CD14-positive monocyte (primary cell): ENCODE measurements at places on chromosomes 13 and 19.
A peak's percentile ranks its signal among the peaks of the same experiment; 100 is the strongest.

- DNase-seq: no peak
Measured at GRCh38 chr19:37074819-37075362, 3.3 kb upstream of the ZNF420 start.

DNA sequence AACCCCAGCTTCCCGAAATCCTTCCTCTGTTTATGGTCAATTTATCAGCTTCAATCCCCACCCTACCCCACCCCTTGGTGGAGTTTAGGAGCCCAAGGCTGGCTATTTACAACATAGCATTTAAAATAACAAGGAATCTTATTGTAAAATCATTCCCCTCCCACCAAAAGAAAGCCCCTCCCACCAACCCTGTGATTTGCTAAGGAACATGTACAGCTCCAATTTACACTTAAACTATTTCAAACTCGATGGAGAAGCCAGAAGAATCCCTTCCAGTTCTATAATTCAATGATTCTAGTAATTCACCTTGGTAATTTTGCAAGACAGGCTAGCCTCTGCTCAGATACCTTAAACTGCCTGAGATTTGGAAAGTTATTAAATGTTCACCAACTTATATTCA lies 3.0 kb downstream of the LATS2 start:
- DNase-seq: no peak

DNA sequence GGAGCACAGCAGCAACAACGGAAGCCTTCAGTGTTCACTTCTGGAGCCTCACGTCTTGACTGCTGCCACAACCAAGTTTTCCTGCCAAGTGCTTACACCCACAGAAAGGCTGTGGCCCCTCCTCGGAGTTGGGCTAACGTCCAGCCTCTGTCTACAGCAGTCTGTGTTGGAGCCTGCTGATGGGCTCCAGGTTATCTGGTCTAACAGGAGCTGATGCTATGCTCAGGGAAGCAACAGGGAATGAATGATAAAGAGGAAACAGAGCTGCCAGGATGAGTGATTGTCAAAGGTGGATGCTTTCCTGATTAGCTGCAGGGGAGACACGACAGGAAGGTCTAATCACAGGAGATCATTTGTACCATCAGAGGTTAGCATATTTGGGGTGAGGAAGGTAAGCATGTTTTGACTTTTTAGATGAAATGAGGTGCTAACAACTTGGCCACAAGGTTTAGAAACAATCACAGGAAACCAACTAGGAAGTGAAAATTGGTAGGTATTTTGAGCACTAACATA lies 53.8 kb upstream of the RCBTB2 start:
- DNase-seq: no peak

- DNase-seq: no peak
Measured at GRCh38 chr19:55069865-55070197, 5.8 kb upstream of the EPS8L1 start.

GRCh38 chr13:95579303-95579702 lies 26.8 kb downstream of the CLDN10 start:
- DNase-seq: no peak

DNA sequence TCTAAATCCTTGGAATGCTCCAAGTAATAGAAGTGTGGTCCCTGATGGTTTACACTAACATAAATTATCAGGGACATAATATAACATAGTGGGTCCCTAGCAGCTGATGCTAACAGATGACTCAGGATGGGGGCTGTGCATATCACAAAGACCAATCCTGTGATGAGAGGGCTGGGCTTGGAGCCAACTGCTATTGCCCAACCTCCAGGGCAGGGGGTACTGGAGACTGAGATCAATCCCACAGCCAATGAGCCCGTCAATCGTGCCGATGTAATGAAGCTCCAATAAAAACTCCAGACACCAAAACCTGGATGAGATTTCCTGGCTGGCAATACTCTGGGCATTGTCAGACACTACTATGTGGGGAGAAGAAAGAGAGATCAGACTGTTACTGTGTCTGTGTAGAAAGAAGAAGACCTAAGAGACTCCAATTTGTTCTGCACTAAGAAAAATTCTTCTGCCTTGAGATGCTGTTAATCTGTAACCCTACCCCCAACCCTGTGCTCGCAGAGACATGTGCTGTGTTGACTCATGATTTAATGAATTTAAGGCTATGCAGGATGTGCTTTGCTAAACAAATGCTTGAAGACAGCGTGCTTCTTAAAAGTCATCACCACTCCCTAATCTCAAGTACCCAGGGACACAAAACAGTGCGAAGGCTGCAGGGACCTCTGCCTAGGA lies 33.4 kb downstream of the ABCC4 start:
- no peak for DNase-seq

GRCh38 chr13:42334329-42334706 lies 62.4 kb downstream of the AKAP11 start:
- DNase-seq: no peak

GRCh38 chr13:93750676-93751075 lies 524.1 kb downstream of the GPC6 start:
- DNase-seq: no peak

DNA sequence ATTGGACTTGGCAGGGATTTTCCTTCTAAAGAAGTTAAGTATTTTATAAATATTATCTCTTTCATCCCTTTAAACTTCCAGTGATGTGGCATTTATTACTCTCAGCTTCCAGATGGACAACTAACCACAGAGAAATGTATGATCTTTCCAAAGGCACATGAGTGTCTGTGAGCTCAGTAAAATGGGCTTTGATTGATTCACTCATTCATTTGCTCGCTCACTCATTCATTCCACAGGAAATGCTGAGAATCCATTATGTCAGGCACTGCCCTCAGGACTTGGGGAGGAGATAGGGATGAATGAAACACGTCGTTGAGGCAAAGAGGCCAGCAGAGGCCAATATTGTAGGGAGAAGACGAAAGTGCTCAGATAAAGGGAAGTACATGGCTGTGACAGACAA lies 359.3 kb downstream of the EFNB2 start:
- no peak for DNase-seq

DNA sequence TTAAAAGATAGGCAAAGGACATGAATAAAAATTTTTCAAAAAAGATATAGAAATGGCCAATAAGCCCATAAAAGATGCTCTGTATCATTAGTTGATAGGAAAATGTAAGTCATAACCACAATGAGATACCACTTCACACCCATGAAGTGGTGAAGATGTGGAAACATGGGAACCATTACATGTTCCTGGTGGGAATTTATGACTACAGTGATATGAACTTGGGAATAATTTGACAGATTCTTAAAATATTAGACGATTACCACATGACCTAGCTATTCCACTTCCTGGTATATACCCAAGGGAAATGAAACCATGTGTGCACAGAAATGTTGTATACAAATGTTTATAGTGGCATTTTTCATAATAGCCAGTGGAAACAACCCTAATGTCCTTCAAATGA lies 232.2 kb downstream of the GGACT start:
- no peak for DNase-seq

DNA sequence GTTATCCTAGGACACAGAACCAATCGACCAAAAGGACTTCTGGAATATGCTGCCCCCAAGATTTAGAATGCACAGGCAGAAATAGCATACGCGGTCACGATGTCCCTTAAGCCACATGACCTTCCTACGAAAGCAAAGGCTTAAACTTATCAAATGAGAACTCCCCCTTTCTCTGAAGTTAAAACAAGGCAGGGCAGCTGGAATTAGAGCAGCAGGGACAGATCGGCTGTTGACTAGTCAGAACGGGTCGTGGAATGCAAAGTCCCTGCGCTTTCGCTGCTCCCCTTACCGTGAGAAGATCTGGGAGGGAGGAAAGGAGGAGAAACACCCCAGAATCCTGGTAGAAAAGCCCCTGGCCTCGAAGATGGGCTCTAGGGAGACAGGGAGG lies 799 bp upstream of the USPL1 start:
- peak; percentile 79 for DNase-seq

GRCh38 chr13:101845245-101846020 lies 393.0 kb downstream of the ITGBL1 start:
- no peak for DNase-seq

DNA sequence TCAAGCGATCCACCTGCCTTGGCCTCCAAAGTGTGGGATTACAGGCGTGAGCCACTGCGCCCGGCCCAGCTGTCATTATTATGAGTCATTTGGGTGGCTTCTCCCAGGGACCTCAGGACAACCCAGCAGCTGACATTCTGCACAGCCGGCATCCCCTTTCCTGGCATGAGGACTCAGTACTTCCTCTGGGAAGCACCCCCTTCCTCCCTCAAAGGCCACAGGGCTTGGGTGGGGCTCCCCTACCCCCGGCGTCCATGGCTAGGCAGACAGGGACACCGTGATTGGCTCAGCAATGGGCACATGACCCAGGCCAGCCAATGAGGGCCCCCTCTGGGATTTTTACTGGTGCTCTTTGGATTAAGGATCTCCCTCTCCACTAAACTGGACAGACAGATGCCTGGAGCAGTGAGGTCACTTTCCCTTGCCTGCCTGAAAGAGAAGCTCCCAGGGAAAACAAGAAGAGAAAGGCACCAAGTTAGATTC lies 6.0 kb downstream of the KANK2 start:
- peak; percentile 10 for DNase-seq

- DNase-seq: no peak
Measured at GRCh38 chr13:74092711-74093110, 41.5 kb downstream of the KLF12 start.

DNA sequence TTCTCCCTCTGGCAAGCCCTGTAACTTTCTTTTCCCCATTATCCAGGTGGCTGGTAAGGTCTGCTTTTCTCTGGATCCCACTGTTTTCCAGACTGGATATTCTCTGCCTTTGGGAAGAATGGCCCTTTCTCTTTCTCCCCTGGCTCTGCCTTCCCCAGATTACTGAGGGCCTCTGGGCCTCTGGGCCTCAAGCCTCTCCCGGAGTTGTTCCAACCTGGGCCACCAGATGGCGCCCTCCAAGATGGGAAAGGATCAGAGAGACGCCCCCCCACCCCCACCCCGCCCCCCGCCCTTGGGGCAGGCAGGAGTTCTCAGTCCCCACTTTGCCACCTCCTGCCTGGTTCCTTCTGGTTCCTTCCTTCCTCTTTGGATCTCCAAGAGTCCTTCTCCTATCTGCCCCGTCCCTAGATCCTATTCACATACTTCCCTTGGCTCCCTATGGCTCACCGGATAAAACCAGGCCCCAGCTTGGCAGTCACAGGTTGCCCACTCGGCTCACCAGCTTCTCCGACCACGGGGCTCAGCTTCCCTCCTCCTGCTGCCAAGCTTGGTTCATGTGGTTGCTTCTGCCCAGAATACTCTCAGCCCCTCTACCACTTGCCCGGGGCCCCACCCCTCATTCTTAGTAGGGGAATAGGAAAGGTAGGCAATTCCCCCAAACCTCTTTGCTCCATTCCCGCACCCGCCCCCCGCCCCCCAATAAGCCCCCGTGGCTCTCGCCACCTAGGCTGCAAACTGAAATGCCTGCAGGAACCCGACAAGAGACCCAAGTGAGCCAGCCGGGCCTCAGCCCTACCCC lies 13.1 kb downstream of the EPS8L1 start:
- peak; percentile 54 for DNase-seq

GRCh38 chr13:109406376-109406992 lies 379.9 kb downstream of the IRS2 start:
- no peak for DNase-seq

- DNase-seq: no peak
Measured at GRCh38 chr19:4585556-4585955, 26.1 kb upstream of the SEMA6B start.

DNA sequence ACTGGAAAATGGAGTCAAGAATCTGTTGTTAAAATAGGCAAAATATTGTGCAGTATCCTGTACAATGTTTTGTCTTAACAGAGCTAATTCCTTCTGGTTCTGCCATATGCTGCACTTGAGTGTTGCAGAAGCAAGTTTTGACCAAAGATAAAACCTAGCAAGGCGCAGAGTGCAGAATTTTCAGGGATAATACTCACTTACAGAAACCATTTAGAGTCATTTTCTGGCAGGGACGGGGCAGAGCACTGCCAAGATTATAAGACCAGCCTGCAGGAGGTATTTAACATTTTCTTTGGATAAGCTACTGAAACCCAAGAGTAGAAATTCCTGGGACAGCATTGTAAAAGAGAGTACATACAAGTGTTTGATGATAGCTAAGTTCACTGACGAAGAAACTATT lies 159.5 kb upstream of the EDNRB start:
- DNase-seq: no peak

GRCh38 chr19:8468761-8469373 lies 24.1 kb downstream of the HNRNPM start:
- DNase-seq: no peak

DNA sequence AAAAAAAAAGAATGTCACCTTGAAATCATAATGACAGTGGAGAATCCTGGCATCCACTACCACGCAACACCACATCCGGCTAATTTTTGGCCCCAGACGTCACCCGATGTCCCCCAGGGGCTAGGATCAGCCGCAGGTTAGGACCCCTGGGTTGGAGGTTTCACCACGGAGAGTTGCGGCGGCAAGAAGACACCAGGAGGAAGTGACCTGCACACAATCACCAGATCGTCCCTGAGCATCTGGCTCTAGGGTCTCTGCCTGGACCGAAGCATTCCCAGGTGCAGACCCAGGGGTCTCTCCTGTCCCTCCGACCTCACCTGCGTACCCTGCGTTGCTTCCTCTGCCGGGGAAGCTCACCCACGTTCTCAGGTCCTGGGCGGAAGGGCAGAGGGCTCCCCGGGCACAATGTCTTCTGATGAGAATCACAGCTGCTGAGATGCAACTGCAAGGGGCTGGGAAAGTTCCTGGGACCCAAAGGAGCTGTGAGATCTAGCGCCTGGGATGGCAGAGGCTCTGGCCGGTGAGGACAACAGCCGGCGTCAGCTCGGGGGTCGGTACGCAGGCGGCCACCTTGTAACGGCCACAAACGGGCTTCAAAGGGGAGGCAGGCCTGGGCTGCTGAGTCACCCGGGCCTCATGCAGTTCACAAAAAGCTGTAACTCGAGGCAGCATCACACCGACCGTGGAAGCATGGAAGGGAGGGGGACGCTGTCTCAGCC lies 111.2 kb downstream of the GADD45B start:
- no peak for DNase-seq
